Progenitor cell of endocrine pancreas (in vitro differentiated cells): ENCODE measurements at places on chromosomes 6 and 20. TPM values are rescaled to one million over a fixed set of nuclear protein-coding genes. Genes with fewer than 3 reads are reported as not detected.

DNA sequence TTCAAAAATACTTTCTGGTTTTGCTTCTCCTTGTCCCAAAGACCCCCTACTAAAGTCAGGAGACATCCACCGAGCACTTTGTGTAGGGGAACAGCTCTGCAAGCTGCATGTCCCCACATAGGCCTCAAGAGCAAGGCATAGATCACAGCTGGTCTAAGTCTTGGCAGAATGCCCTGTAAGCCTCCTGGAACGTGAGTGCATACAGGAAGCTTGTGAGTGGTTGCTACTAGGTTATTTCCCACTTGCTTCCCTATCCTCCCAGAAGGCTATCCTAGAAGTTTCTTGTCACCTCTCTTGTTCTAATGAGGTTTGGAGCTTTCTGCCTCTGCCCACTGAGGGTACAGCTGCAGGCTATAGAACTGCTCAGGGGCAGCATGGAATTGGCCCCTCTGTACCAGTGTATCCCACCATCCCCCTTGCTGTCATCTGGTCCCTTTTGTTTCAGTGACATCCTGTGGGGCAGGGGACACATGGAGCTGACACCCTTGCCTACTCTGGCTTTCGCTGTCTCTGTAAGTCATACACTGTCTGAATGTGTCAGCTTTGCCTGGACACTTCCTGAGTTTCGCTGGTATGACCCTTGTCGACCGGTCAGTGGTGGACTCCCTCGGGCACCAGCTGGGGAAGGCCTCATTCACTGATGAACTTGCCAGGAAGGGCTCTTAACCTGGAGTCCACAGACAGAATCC, 35.6 kb upstream of the KCNK16 start:
- H3K27me3 ChIP-seq = no peaks in the 10 kb centered on the region
- H3K36me3 ChIP-seq = no peaks in the 10 kb centered on the region
- DNase-seq = no peak

DNA sequence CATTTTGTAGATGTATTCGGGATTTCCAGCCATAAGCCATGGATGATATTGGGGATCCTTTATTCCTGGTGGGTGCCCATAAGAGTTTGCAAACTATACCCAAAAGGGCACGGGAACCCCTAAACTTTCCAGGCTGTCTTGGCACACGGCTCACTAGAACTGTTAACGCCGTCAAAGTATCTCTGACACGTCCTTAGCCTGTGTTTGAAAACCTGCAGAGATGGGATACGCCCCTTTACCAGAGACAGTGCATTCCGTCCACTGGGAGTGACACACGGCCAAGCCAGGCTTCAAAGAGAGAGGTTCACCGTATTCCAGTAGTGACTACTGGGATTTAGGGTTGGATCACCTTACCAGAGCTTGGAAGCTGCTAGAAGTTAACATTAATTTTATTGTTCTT, 95.0 kb downstream of the THBS2 start:
- no peak overlapping the region for H3K4me3 ChIP-seq
- H3K4me1 ChIP-seq = no peaks in the 10 kb centered on the region
- H3K27ac ChIP-seq = no peak overlapping the region
- H3K36me3 ChIP-seq = no peaks in the 10 kb centered on the region

DNA sequence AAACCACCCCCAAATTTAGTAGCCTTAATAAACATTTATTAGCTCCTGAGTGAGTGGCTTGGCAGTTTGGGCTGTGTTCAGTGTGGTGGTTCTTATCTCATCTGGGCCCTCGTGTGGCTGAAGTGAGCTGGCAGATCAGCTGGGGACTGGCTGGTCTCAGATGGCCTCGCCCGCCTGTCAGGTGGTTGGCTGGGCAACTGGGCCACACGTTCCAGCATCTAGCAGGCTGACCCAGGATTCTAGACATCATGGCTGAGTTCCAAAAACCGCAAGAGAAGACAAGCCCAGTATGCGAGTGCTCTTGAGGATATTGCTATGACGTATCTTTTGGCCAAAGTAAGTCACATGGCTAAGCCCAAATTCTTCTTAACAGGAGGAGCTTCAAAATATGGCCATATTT, 28.9 kb downstream of the EIF2S2 start:
- no peak overlapping the region for H3K27ac ChIP-seq
- H3K4me3 ChIP-seq = no peak overlapping the region
- peaks cover 30% of the 10 kb centered on the region for H3K36me3 ChIP-seq
- no peaks in the 10 kb centered on the region for H3K27me3 ChIP-seq
- no peak for DNase-seq

DNA sequence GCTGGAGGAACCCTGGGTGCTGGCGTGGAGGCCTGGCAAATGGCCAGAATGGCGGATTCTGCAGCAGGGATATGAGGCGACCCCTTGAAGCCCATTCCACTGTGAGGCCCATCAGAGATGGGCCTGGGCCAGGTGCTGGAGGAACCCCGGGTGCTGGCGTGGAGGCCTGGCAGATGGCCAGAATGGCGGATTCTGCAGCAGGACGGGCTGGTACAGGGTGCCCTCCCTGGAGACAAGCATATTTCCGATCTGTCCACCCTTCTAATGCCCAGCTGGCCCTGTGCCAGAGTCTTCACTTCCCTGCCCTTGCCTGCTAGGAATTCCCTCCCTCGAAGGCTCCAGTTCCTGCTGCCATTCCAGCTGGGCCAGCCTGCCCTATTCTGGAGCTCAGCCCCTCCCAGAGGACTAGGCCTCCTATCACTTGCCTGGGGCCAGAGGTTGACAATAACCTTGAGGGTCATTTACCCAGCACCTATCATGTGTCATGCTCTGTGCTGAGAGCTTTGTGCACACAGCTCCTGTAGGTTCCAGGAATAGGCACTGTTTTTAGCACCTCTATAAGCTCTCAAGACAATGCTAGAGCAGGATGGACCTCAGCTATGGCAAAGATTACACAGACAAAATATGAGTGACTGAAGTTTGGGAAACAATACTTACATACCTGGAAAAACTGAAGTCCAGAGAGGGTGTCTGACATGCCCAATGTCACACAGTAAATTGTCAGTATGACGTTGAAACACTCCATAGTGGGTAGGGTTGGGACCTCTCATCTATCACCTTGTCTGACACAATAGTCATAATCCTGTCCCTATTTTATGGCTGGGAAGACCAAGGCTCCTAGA, 21.4 kb downstream of the SUN5 start:
- H3K27ac ChIP-seq = no peak overlapping the region
- H3K36me3 ChIP-seq = no peaks in the 10 kb centered on the region
- H3K27me3 ChIP-seq = peaks cover 2% of the 10 kb centered on the region
- no peaks in the 10 kb centered on the region for H3K4me1 ChIP-seq

- peaks cover 4% of the 10 kb centered on the region for H3K4me1 ChIP-seq
- H3K36me3 ChIP-seq = peaks cover 17% of the 10 kb centered on the region
- DNase-seq = no peak
- no peak overlapping the region for H3K4me3 ChIP-seq
- H3K27me3 ChIP-seq = no peaks in the 10 kb centered on the region
Measured at GRCh38 chr6:111338843-111339242, 144.2 kb downstream of the REV3L start.

GRCh38 chr6:149852180-149852579, 12.0 kb downstream of the LRP11 start:
- H3K36me3 ChIP-seq = peaks cover 17% of the 10 kb centered on the region
- DNase-seq = no peak
- H3K27ac ChIP-seq = no peak overlapping the region

DNA sequence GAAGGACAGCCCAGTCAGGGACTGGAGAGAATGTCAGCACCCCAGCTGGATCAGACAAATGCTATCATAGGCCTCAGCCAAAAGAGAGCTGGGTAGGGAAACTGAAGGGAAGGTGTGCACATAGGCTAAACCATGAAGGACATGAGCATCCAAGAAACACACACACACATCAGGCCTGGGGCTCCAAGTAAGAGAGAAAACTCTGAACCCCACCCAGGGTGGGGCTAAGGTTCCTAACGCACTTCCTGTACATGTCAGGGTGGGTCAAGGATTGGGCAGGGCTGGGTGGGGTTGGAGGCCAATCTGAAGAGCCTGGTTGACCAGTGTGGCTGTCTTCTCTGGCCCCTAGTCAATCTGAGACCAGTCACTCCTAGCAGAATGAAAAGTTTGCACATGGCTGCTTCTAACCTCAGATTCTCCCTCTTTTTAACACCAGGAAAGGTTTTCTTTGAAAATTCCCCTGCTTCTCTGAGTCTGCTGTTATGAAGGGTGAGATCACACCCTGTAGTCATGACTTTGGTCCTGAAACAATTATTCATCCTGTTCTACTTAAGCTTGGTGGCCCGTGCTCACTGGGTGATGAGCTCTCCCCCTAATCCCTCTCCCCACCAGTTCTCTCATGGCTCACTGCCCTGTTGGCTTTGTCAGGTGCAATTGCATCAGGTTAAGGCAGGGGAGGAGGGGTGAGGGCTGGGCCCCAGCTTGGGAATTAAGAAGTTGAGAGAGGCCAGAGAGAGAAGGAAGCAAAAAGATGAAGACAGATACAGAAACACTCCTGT, 88.4 kb downstream of the MAFB start:
- DNase-seq = no peak
- H3K36me3 ChIP-seq = peaks cover 2% of the 10 kb centered on the region
- no peak overlapping the region for H3K4me3 ChIP-seq

GRCh38 chr20:43722153-43722505, 4.7 kb downstream of the GTSF1L start:
- no peaks in the 10 kb centered on the region for H3K36me3 ChIP-seq
- no peak overlapping the region for H3K27ac ChIP-seq
- no peaks in the 10 kb centered on the region for H3K4me1 ChIP-seq

GRCh38 chr6:12490904-12491571, 200.9 kb downstream of the EDN1 start:
- no peak overlapping the region for H3K4me3 ChIP-seq
- H3K36me3 ChIP-seq = no peaks in the 10 kb centered on the region
- no peak for DNase-seq

DNA sequence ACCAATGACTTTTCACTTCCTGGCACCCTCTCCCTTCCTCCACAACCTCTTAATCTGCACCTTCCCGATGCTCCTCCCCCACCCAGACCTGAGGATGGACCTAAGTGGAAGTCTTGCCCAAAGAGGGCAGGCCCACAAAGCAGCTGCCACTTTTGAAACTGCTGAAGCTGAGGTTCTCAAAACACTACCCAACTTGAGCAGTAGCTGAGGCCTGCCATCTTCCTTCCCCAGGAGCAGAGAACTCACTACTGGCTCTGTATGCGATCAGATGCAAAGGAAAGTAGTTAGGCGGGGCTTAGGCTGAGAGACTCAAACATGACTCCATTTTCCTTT, 1.5 kb downstream of the HM13 start:
- H3K27me3 ChIP-seq = no peaks in the 10 kb centered on the region
- no peaks in the 10 kb centered on the region for H3K4me1 ChIP-seq
- no peak for DNase-seq
- peaks cover 1% of the 10 kb centered on the region for H3K36me3 ChIP-seq
- no peak overlapping the region for H3K27ac ChIP-seq

DNA sequence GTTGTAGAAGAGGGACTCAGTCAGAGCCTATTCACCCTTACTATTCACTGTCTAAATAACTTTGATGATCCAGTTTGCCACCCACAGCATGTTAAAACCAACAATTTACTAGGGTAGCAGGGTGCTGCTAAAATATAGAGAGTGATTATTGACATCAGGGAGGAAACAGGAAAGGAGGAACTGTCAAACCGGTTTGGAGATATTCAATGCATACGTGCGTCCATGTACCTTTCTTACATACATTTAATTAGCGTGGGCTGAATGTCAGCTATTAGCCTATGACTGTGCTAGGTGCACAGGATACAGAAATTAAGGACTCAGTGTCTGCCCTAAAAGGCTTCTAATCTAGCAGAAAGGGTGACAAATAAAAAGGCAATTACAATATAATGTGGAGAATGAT, 57.2 kb downstream of the IL20RA start:
- no peak for DNase-seq
- no peaks in the 10 kb centered on the region for H3K27me3 ChIP-seq
- no peaks in the 10 kb centered on the region for H3K36me3 ChIP-seq
- H3K4me1 ChIP-seq = peaks cover 15% of the 10 kb centered on the region
- H3K4me3 ChIP-seq = no peak overlapping the region

GRCh38 chr6:92647630-92648029, 771.7 kb downstream of the EPHA7 start:
- no peak overlapping the region for H3K27ac ChIP-seq
- H3K27me3 ChIP-seq = no peaks in the 10 kb centered on the region
- no peak overlapping the region for H3K4me3 ChIP-seq
- H3K4me1 ChIP-seq = no peaks in the 10 kb centered on the region
- no peak for DNase-seq
- no peaks in the 10 kb centered on the region for H3K36me3 ChIP-seq

DNA sequence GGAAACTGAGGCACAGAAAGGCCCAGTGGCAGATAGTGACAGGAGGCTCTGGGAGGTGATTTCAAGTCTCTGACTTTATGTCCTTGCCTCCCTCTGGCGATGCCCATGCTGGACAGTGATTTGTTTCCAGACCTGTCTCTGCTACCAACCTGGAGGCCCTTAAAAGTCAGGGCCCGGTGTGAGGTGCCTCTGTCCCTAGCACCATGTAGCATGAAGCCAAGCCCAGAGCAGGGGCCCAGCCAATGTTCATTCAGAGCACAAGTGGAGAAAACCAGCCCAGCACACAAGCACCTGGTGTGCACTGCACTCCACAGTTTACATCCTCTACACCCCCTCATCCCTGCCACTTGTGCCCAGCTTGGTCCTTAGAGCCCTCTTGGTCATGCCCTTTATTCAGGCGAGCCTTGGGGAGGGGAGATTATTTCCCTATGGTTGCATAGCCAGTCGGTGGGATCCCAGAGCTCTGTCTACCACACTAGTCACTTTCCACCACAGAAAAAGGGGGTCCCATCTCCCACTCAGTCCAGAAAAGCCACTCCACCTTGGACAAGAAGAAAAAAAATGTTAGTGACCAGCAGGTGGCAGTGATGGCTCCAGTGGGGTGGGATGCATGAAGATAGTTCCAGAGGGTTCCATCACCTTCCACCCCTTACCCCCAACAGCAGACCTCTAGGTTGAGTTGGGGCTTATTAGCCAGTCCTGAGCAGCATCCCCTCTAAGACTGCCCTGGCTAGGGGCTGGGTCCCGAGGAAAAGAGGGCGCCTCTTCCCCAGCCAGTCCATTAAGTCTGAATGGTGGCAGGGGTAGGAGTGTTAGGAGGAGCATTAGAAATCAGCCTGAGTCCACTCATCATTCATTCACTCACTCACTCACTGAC, 30.9 kb downstream of the KIAA1755 start:
- H3K4me3 ChIP-seq = no peak overlapping the region
- no peaks in the 10 kb centered on the region for H3K36me3 ChIP-seq
- no peaks in the 10 kb centered on the region for H3K4me1 ChIP-seq
- H3K27me3 ChIP-seq = no peaks in the 10 kb centered on the region

DNA sequence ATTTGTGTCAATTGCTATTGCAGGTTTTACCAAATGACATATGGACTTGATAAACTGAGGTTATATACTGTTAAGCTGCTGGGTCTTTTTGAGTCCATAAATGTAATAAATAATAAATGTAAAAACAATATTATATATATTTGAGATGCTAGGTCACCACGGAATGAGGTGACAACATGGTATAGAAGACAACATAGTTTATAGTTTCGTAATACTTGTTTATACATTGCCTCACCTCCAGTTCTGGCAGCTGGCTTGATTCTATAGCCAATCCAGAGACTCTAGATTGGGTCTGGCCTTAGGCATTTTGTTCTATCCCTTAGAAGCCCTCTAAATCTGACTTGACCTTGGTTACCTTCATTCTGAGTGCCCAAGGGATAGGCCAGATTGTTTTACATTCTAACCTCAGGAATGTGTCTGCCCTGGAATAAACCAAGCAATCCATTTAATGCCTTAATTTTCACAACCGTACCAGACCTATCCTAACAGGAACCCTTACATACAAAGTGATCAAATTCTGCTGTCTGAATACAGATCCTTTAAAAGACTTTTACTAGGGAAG, 61.5 kb upstream of the STXBP5 start:
- no peaks in the 10 kb centered on the region for H3K36me3 ChIP-seq
- no peak overlapping the region for H3K4me3 ChIP-seq
- no peaks in the 10 kb centered on the region for H3K4me1 ChIP-seq

VWA7 gene
- total RNA-seq = 9.5 and 11.6 TPM in 2 replicates

METTL24 gene
- 10.0 and 14.8 TPM in 2 replicates for total RNA-seq

TSPYL1 gene
- total RNA-seq = 101 and 102 TPM in 2 replicates

RAET1L gene
- total RNA-seq = not detected in 2 replicates

RIPOR2 gene
- total RNA-seq = 2.2 and 4.0 TPM in 2 replicates

PLCB1 gene
- 16.2 and 18.0 TPM in 2 replicates for total RNA-seq

RNF144B gene
- total RNA-seq = 3.1 and 3.4 TPM in 2 replicates

OTOR gene
- total RNA-seq = not detected in 2 replicates
